ENCODE measurements at places on chromosomes 1 and 21. TPM values are rescaled to one million over a fixed set of nuclear protein-coding genes. Genes with fewer than 3 reads are reported as not detected.

DNA sequence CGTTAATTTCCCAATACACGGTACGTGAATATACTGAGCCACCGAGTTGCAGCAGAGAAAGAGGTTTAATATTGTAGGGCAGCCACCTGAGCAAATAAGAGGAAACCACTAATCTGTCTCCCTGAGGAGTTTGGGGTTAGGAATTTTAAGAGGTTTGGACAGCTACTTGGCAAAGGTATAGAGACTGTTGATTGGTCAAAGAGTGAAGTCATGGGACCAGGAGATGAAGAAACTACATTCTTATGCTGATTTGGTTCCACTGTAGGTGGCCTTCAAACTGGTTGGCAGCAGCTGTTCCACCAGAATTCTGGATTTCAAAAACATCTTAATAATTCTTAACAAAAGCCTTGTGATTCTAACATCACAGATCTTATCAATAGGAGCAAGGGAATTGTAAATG lies 485.4 kb upstream of the PRMT6 start:
- DNase-seq = no peak

DNA sequence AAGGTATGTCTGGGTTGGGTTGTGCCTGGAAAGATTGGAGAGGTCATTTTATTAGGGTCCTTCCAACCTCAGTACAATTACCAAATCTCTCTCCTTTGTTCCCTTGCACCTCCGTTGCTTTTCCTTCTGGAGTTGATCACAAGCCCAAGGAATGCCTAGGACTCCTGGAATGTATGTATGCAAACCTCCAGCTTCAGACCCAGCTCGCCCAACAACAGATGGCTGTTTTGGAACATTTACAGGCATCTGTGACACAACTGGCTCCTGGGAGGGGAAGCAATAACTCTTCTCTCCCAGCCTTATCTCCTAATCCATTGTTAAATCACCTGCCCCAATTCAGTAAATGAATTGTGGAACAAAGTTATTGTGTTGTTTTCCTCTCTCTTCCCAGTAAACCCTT lies 8.3 kb downstream of the TSACC start:
- DNase-seq = no peak

Gene AIM2
- polyA plus RNA-seq = 0.32 TPM

Gene NUF2
- polyA plus RNA-seq = 35.9 TPM

DNA sequence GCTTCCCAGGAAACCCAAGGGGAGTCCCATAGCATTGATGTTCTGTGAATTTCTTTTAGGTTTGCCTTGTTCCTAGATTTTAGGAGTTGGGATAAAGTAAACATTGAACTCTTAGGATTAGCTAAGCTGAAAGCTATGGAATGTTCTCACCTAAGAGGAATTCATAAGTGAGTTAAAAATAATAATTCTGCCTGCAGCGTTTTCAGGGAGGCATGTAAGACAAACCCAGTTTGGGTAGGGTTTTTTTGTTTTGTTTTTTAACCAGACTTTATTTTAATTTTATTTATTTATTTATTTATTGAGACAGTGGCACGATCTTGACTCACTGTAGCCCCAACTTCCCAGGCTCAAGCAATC lies 28.9 kb upstream of the CD101 start:
- DNase-seq = no peak

Gene SETD4
- 27.1 TPM for polyA plus RNA-seq

DNA sequence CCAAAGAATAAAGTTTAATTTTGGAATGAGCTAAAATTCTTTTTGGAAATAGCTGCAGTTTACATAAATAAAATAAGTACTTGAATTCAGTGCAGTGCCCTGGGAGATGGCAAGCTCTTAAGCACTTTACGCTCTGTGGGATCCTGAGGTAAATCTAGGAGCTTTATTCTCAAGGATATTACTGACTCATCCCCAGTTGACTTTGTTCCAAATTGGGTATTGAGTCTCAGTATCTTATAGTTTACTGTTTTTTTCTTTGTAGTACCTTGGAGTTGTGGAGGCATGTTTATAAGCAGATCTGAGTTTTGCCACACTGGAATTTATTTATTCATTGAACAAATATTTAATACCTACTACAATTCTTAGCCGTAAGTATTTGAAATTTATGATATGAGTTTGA lies 27.4 kb upstream of the HRNR start:
- no peak for DNase-seq

- no peak for DNase-seq
These were observed 143.2 kb upstream of the BACE2 start for GRCh38 chr21:41024746-41025254.

DNA sequence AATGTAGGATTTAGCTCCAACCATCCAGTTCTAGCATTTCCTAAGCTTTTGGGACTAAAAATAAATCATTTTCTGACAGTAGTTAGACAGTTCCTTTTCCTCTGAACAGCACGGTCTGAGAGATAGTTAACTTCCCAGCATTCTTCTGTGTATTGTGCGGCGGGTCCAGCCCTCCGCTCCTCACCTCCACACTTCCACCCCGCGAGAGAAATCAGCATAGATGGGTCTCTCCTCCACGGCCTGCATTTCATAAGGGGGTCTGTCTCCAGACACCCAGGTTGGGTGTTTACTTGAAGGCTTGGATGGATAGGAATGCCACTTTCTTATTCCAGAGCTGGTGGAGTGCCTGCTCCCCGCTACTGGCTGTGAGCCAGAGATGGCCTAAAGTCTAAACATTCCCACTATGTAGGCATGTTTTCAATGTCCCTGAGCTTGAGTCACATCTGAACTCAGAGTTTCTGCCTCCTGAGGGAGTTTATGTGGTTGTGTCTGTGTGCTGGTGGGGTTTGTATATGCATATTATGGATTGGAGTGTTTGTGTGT lies 38.0 kb upstream of the PPP2R5A start:
- DNase-seq = no peak
